Myocyte (in vitro differentiated cells): ENCODE measurements at places on chromosomes 2 and 18.

GRCh38 chr2:173254659-173255058, 100.0 kb upstream of the CDCA7 start:
- no peak for DNase-seq

GRCh38 chr18:76558881-76559667, 64.0 kb upstream of the ZNF516 start:
- no peak for DNase-seq

- no peak for DNase-seq
Measured at GRCh38 chr2:58866040-58866439, 624.9 kb upstream of the FANCL start.

- DNase-seq, result peak; percentile 63
Measured at GRCh38 chr18:13070460-13070859, 79.3 kb downstream of the CEP192 start.

GRCh38 chr2:23828986-23829385, 97.9 kb downstream of the ATAD2B start:
- DNase-seq, result no peak

DNA sequence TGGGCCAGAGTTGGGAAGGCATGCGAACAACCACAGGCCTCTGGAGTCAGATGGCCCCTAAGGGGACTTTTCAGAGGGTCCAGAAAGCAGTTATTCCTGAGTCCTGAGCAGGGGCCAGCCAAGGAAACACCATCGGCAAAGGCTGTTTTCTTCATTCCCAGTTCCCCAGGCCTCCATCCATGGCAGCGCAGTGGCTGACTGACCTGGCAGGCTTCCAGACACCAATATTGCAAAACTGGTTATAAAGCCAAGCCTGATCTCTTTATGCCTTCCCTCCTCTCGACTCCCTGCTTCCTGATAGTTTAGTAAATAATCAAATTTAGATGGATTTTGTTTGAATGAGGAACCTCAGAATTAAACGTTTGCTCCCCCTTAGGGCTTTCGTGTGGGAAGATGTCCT, 133.4 kb upstream of the ITGA6 start:
- DNase-seq, result no peak

DNA sequence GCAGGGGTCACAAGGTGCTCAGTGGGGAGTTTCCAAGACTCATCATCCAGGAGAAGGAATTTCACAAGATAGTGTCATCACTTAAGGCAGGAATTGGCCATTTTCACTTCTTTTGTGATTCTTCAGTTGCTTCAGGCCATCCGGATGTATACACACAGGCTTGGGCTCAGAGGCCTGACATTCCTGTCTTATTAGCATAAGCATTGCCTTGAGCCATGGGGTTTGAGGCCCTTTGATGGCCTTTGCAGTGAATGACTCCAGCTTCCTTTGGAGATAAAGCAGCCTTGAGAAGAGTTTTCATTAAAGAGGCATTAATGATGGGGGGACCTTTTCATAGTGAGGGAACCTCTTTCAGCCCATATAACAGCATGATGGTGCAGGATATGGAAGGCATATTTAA, 366.0 kb upstream of the CNTNAP5 start:
- no peak for DNase-seq

DNA sequence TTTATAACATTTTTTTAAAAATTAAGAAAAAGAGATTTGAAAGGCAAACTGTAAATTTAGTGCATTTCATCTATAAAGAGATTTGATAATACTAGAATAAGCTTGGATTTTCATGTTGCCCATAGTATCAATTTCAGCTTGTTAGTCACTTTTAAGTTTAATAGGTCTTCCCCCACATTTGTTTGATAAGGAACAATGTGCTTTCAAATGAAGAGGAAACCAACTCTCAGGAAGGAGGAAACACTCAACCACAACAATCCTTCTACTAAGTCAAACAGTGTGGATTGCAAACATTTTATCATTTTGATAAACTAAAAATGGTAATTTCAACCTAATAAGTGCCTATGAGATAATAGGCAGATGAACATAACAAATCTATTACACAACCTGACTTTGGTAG, 397.1 kb upstream of the CDH20 start:
- DNase-seq, result no peak

DNA sequence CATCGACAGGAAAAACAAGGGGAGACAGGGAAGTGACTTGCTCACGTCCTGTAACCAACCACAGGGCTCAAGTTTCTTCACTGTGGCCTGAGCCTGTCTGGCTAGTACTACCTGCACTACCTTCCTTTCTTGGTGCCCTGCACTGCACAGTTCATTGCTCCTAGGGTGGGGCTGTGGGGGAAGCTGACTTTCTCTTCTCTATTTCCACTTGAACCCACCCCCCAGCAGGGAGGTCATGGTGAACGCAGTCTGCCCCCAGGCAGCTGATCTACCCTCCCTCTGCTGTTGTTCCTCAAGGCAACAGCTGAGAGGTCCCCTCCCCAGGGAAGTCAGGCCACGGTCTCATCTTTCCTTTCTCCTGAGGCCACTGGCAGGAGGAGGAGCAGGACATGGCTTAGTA, 532.1 kb downstream of the SOX11 start:
- DNase-seq, result peak; percentile 1

GRCh38 chr2:126886211-126886915, 12.3 kb upstream of the TEX51 start:
- DNase-seq, result peak; percentile 18

DNA sequence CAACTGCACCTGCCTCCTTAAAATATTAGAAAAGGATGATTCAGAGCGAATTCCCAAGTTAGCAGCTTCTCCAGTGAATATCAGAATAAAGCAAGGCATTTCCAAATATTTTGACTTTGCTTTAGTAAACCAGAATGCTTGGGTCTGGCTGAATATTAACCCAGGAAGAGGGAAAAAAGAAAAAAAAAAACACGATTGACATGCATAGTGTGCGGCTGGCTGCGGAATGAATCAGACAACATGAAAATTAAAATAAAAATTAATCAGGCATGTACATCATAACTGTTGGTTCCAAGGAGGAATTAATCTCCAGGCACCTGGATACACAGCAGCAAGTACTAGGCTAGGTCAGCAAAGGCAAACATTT, 105.8 kb upstream of the NCKAP5 start:
- DNase-seq, result no peak

- no peak for DNase-seq
Measured at GRCh38 chr2:118954297-118955060, 12.5 kb downstream of the MARCO start.

- no peak for DNase-seq
Measured at GRCh38 chr2:177207101-177207500, 5.5 kb upstream of the HNRNPA3 start.

GRCh38 chr2:134866498-134867099, 28.2 kb downstream of the ACMSD start:
- DNase-seq, result peak; percentile 35

DNA sequence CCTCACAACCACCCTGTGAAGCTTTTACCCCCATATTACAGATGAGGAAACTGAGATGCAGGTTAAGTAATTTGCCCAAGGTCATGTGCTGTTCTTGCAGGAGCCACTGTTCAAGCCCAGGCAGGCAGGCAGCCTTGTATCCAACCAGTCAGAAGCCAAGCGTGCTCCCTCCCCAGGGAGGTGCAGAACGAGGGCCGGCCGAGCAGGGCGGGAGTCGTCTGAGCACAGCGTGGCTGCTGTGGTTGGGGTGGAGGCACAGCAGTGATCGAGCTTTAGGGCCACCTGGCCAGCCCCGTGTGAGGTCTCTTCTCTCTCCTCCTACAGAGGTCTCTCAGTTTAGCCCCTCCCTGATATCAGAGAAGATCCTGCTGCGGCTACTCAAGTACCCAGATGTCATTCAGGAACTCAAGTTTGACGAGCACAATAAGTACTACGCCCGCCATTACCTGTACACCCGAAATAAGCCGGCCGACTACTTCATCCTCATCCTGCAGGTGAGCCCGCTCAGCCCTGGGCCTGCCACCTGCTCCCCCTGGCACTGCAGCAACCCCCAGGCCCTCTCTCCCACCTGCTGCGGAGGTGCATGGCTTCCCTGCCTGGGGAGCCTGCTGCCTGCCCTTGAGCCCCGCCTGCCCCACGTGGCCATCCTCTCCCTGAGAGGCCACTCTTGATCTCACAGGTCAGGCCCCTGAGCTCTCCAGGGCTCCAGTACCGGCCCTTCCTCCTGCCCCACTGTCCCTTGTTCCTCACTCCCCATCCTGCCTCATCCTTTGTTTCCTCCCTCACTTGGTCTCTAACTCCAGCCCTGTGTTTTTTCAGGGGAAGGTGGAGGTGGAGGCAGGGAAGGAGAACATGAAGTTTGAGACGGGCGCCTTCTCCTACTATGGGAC, 17.1 kb upstream of the CNNM3 start:
- no peak for DNase-seq

- no peak for DNase-seq
Measured at GRCh38 chr2:15714609-15715008, 122.9 kb downstream of the DDX1 start.

- no peak for DNase-seq
Measured at GRCh38 chr2:23746141-23746863, 180.6 kb downstream of the ATAD2B start.

GRCh38 chr18:2148823-2149222, 422.5 kb downstream of the METTL4 start:
- DNase-seq, result no peak

- DNase-seq, result no peak
Measured at GRCh38 chr2:143140864-143141661, 11.8 kb downstream of the ARHGAP15 start.

GRCh38 chr2:41413813-41414485, 633.9 kb upstream of the PKDCC start:
- DNase-seq, result no peak

DNA sequence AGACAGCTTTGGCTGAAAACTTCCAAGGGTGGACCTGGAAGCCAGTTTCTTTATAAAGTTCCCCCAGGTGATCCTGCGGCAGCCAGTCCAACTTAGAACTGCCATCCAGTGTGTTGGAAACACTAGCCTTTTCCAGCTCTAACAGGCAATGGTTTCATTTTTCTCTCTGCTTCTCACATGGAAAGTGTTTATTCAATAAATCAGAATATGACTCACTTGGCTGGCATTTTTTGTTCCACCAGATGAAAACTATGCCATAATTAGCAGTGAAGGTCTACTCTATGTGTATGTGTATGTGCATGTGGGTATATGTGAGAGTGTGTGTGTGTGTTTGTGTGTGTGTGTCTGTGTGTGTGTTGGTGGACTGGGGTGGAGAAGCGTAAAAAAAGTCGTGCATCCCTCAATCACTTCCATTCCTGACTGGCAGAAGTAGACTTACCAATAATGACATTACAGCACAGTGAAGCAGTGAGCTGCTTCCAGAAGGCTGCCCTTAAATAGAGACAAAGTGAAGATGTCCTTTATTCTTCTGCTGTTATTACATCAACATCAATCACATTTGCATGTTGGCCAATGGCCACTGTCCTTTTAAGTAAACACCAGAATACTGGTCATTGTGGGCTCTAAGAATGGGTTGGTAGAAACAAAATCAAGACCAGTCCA, 90.9 kb upstream of the SETBP1 start:
- DNase-seq, result peak; percentile 62

DNA sequence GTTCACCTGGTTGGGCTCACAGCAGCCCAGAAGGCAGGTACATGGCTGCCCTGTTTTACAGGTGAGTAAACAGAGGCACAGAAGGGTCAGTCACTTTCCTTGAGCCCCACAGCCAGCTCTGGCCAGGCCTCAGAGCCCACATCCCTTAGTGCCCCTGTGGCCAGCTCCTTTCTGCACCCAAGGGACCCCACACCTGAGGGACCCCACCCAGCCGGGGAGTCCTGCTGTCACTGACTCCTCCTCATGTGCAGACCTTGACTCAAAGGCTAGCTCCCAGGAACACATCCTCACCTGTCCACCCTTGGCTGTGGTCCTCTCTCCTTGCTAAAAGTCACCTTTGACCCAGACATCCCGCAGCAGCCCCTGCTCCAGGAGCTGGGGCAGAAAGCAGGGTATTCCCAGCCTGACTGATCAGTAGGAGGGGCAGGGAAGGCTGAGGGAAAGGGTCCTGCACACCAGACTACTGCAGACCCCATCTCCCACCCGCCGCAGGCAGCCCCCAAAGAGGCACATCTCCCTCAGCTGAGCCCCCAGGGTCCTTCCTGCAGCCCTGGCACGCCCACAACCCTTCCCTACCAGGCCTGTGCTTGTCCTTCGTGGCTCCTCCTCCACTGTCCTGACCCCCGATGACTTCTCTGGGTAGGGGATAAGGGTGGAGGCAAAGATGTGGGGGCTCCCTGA, 9.8 kb upstream of the ARHGEF4 start:
- DNase-seq, result no peak

- no peak for DNase-seq
Measured at GRCh38 chr18:33924576-33924975, 300.1 kb downstream of the NOL4 start.

DNA sequence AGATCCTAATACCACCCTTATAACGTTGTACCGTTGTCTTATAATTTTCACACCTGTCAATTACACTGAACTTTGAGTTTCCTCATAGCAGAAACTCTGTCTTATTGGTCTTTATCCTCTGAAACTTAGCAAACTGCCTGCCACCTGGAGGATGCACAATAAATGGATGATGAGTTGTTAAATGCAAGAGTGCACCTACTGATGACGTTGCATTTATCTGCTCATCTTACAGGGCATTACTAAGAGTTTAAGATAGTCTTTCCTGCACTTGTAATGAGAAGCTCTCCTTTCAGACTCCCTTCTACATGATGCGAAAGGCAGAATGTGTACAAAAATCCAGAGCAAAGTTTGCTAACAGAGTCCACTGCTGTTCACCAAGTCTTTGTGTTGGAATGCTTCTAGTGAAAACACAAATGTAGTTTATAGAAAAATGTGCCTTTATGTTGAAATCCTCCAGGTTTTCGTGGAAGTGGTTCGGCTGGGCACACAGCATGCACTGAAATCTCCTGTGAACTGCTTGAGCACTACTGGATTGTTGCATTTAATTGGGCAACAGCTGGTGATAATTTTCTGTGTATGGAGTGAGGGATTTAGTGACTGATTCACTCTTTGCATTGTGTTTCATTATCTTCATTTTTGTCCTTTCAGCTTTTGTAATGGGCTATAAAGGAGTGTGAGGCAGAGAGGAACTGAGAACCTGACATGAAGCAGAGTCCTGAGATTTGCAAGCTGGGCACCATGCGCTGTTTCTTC, 665.8 kb upstream of the ID2 start:
- no peak for DNase-seq

- no peak for DNase-seq
Measured at GRCh38 chr2:40315683-40316082, 136.2 kb downstream of the SLC8A1 start.

DNA sequence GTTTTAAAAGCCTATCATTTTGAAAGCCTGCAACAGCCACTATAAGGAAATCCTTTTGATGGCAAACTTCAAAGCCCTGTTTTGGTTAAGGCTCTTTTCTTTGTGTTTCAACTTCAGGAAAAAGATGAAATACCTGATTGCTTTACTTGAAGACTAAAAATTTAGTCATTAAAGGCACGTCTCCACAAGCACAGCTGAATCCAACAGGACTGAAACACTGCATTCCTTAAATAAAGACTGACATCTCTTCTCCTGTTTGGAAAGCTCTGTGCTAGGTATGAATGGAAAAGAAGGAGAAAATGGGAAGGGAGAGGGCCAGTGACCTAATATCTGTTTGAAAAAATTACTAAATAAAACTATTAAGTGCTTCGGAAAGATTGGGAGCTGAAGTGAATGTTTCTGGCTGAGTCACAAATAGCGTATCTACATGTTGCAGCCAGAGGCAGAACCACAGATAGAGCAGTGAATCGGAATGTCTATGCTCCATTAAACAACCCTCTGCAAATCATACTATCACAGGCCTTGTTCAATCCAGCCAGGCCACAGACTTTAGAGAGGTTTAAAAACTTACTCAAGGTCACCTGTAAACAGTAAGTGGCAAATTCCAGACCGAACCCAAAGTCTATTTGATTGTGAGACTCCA, 21.1 kb upstream of the RALBP1 start:
- no peak for DNase-seq
